ENCODE measurements at places on chromosomes 5 and 9.

- DNase-seq, result no peak
Observed at GRCh38 chr5:74320526-74320925, 320.0 kb downstream of the ENC1 start.

GRCh38 chr9:114202396-114202795, 47.1 kb downstream of the COL27A1 start:
- DNase-seq, result no peak

DNA sequence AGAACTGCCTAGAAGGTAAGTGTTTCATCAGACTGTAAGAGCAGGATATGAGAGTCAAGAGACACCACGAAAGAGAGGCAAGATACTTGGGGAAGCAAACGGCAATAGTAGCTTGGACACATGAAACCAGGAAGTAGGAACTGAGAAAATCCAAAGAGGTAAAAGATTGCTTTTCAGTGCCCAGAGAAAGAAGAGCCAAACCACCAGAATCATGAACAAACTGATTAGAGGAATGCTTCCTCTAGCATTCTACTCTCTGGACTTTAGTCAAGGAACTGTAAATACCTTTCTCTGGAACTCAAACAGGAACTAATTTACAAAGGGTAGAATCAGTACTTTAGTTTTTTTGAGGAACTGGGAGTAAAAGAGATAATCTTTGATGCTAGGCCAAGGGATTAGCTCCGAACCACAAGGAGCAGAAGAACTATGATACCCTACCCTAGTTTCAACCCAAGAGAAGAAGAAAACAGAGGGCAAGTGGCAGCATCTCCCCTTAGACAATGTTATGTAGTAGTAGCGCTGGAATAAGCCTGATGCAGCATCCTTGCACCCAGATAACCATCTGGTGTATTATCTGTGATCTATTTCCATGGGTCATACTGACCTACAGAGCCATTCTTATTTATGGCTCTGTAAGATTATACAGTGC, 41.3 kb downstream of the EFCAB9 start:
- DNase-seq, result no peak

DNA sequence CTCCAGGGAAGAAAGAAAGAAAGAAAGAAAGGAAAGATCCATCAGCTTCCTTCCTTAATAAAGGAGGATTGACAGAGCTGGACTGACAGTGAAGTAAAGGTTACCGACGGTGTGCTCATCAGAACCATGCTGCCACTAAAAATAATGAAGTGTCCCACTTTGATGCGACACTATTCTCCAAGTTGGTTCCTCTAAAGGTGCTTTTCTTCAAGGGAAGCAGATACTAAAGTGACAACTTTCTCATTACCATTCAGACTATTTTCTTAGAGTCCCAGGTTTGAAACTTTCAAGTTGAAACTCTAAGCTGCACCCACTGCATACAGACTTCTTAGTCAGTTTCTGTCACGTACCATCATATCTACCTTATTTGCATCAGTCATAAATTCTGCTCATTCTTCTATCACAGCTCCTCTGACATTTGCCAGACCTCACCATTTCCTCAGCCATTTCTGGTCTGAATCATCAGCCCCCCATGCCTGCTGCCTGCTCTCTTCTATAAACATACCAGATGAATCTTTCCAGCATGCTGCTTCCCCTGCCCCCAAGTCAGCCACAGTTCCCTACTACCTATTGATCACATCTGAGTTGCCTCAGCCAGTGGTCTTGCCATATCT, 177.6 kb downstream of the DEPDC1B start:
- DNase-seq, result no peak

DNA sequence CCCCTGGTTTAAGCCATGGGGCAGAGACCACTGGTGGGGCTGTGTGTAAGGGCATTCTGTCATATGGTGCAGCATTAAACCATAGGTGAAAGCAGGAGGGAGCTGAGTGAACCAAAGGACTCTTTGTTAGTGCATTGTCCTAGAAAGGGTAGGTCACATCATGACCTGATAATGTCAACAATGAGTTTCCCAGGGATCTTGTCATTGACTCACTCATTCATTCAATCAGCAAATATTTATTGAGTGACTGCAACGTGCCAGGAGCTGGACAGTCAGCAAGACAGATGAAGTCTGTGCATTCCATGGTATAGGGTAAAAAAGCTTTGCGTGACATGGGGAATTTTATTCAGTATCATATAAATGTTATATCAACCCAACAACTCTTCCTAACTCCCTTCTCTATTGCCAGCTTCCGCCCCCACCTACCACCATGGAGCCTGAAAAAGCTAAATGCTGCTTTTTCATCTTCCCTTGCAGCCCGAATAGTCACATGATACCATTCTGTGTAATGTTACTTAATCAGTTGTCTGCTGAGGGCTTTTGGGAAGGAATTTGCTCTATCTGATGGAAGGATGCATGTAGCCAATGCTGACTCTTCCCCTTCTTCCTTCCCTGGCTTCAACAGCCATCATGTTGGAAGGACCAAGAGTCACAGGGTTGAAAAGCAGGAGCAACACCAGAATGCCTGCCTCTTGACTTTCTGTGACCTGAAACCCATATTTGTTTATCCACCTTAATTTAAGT, 11.5 kb upstream of the OTULINL start:
- no peak for DNase-seq

- DNase-seq, result no peak
Observed at GRCh38 chr9:36721846-36722588, 149.3 kb downstream of the MELK start.

DNA sequence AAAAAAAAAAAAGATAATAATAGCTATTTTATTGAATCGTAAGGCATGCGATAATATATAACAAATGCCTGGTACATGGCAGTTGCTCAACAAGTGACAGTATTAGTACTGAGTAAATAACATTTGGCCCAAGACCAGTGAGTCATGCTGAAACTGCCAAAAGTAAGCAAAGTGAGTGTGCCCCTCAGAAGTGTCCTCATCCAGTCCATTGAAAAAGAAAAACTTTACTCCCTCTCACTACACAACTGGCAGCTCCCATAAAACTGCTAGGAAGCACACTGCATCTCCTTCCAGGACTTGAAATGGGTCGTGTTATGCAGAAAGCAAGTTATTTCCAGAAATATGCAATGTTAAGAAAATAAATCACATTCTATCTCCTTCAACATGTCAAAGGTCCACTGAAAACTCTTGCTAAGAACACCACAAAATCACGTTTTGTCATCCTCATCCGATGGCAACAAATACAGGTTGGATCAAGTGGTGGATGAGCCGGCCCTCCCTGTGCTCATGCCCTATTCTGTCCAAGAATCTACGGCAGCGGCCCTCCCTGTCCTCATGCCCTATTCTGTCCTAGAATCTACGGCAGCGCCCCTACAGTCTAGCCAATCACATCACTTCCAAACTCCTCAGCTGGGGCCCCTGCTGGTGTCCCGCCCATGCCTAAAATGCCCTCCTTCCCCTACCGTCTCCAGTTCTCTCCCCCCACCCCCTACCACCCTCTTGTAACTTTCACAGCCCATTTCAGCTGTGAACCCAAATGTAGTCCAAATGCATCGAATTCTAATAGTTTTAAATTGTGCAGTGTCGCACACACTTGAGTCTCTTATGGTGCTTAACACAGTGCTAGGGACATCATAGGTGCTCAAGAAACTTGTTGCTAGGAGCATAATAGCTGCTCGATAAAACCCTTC, 12.5 kb downstream of the PTCH1 start:
- no peak for DNase-seq

DNA sequence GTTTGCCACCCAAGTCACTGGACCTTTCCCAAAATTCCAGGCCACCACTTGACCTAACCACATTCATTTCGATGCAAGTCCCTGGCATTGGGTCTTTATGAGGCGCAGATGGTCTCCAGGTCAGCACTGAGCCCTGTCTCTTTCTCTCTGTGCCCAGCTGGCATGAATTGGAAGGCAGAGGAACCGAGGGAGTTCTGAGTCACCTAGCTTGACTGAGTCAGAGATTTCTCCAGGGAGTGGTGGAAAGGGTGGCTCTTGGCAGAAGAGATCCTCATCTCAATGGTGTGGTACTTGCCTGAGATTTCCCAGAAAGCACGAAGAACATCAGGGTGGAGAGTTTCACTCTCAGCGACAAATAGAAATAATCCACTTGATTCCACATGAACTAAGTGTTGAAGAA, 43.8 kb downstream of the WDR36 start:
- no peak for DNase-seq

DNA sequence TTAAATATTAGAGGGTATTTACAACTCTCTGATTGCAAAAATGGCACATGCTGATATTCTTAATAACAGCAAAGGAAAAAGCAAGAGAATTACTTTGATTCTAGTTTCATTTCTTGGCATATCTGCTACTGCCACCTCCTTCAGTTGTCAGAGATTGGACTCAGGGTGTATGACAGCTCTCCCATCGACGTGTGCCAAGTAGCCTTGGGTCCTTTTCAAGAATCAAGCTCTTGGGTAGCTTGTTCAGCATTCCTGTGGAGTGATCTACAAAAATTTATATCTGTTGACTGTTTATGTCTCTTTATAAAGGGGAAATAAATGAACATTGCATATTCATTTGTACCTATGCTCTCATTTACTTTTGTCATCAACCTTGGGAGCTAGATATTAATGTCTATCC, 315.6 kb downstream of the PRR16 start:
- DNase-seq, result no peak

- no peak for DNase-seq
Observed at GRCh38 chr5:129459777-129460671, at the start of gene ADAMTS19. TSS of gene ADAMTS19 (plus strand) at chr5:129460298. CDS start at chr5:129460392, 94 bp downstream.

- no peak for DNase-seq
Observed at GRCh38 chr5:1550287-1551076, 26.7 kb upstream of the LPCAT1 start.

DNA sequence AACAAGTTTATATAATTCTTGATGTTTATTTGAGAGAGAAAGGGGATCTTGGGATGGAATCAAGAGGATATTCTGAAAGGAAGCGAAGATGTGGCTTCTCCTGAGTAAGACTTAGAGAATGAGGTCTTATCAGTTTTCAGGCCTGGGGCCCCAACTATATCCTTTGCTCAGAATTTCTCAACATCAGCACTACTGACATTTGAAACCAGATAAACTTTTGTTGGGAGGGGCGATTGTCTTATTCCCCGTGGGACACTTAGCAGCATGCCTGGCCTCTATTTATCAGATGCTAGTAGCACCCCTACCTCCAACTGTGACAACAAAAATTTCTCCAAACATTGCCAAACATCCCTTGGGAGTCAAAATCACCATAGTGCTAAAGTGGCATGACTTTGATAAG, 567.7 kb downstream of the MAT2B start:
- no peak for DNase-seq

GRCh38 chr5:76607353-76607871, 15.8 kb downstream of the F2RL2 start:
- no peak for DNase-seq

DNA sequence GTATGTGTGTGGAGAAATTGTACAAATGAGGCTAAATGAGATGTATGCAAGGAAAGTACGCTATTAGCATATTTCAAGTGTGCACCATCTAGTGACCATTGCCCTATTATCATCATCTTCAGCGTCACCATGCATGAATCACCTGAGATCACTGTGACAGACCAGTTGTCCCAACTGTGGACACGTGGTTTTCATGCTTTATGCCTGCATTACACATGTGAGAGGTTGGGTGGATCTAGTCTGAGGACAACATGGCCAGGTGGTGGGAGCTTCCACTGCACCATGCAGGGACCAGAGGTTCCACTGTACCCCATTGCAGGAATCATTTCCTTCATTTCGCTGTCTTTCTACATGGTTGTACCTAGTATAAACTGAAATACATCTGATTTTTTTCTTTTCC, 329.8 kb downstream of the SLIT3 start:
- DNase-seq, result no peak

- DNase-seq, result no peak
Observed at GRCh38 chr9:109640580-109641371, 139.2 kb upstream of the PALM2AKAP2 start.

GRCh38 chr9:115672477-115673316, 480.9 kb upstream of the PAPPA start:
- no peak for DNase-seq

DNA sequence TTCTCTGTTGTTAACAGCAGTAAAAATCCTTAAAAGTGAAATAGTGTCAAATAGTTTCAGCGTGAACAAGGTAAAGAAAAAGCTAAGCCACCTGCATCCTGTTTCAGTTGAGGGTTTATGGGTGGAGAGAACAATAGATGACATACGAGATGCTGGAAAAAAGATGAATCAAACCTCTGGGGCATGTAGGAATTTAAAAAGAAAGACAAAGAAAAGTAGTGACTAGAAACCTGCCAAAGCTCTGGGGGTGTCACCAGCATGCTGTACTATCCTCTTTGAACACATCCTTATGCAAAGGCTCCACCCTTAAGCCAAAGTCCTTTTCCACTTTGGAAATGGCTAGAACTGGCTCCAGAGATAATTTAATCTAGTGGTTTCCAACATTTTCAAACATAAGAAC, 22.2 kb downstream of the SCAI start:
- DNase-seq, result no peak

DNA sequence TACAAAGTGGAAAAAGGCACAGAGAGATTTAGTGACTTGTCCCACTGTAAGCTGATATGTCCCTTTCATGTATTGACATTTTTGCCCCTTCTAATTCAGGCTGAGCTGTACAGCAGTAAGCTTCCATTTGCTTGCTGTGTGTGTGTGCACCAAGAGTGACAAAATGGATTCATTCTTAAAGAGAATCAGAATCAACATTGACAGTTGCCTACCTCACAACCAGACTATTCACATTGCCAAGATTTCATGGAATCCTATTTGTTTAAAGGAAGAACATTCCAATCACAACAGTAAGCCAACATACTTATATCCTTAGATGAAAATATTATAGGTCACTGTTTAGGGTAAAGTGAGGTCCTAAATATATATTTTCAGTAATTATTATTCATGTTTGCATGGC, 102.6 kb downstream of the TMEM232 start:
- DNase-seq, result no peak

GRCh38 chr5:32343058-32343672, 30.4 kb upstream of the MTMR12 start:
- DNase-seq, result no peak

- no peak for DNase-seq
Observed at GRCh38 chr5:168171901-168172759, 119.3 kb upstream of the WWC1 start.

DNA sequence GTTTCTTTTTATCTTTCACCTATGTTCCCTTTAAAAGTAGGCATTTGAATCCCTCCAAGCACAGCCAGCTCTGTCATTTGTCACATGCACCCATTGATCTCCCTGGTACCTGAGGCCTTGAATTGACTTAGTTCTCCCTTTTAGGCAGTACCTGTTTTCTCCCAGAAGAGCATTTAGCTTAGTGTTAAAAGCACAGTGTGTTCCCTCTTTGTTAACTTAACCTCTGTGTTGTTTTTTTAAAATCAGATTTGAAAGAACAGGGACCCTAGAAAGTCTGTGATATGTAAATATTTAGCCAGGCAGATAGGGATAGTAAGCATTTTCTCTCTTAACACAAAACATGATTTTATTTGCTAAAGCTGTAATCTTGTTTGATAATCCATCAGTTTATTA, 113.8 kb upstream of the SPATA31D4 start:
- DNase-seq, result no peak

GRCh38 chr9:77417566-77417965, 230.6 kb downstream of the GNA14 start:
- DNase-seq, result no peak

- no peak for DNase-seq
Observed at GRCh38 chr5:158682631-158683030, 417.1 kb downstream of the EBF1 start.

GRCh38 chr9:15277400-15278090, 29.5 kb downstream of the TTC39B start:
- no peak for DNase-seq

- no peak for DNase-seq
Observed at GRCh38 chr9:112121633-112122032, 53.5 kb downstream of the SUSD1 start.

GRCh38 chr9:27280860-27281259, 16.1 kb downstream of the EQTN start:
- DNase-seq, result no peak

Measured in activated CD4-positive, alpha-beta T cell treated with anti-CD3 and anti-CD28 coated beads, Interleukin-2, amount 50 U/mL, for 24 hours (primary cell).